RPMI7951 (cell line): ENCODE measurements at places on chromosomes 6 and 20. TPM values are rescaled to one million over a fixed set of nuclear protein-coding genes. Genes with fewer than 3 reads are reported as not detected.

The WDR27 gene
- 9.3 and 12.3 TPM in 2 replicates for total RNA-seq

The COL19A1 gene
- 0.12 and 0.59 TPM in 2 replicates for total RNA-seq

The RPS6KA2 gene
- total RNA-seq = 4.3 and 7.3 TPM in 2 replicates

The C4A gene
- 0.96 and 1.3 TPM in 2 replicates for total RNA-seq

The GRIK2 gene
- total RNA-seq = 0.88 and 2.0 TPM in 2 replicates

The ECT2L gene
- not detected in 2 replicates for total RNA-seq

The PXMP4 gene
- 16.9 and 20.8 TPM in 2 replicates for total RNA-seq

The BTNL2 gene
- total RNA-seq = not detected in 2 replicates
